ENCODE measurements at places on chromosomes 12 and 14.

DNA sequence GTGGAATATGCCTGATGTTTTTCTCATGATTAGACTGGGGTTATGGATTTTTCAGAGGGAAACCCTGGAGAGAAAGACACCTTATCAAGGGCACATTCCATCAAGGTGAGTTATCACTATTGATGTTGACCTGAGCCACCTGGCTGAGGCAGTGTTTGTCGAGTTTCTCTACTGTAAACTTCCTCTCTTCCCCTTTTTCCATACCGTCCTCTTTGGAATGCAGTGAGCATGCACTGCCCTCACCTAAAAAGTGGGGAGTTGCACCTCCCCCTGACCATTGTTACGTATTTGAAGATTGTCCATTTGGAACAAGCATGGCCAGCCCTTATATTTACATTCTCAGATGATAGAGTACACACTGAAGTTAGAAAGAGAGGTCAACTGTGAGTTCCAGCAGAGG is 53.9 kb upstream of the PWP1 start:
- no peak for DNase-seq

- DNase-seq = no peak
Observed at GRCh38 chr14:23469906-23470403, 452 bp downstream of the NGDN start.

DNA sequence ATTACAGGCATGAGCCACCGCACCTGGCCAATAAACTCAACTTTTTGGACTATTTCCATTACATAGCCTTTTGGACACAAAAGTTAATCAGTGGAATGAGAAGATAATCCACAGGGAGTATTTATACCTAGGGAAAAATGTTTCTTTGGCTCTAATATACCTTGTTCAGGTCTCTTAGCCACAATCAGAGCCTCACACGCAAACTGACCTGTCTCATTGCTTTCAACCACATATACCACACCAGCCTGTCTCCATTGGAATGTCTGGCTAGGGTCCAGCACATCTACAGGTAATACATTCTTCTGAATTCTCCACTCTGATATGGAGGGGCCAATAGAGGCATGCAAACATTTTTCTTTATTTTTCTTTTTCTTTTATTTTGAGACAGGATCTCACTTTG is 3.8 kb upstream of the RBMS2 start:
- DNase-seq = no peak

DNA sequence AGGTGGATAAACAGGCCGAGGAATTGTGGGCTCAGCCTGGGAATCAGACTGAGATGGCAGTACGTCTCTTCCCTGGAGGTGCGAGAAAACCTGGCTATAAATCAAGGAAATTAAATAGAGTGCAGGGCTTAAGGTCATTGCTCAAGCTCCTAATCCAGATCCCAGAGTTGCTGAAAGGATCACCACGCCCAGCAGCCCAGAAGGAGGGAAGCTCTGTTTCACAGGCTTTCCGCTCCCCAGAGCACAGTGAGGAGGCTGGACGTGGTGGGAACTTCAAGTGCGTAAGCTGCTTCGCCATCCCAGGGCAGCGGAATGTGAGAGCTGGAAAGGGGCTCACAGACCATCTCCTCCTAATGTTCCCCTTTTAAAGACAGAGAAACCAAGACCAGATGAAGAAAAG is 651.6 kb upstream of the TBX3 start:
- no peak for DNase-seq

- DNase-seq = no peak
Observed at GRCh38 chr12:27861428-27862167, 81.6 kb upstream of the MANSC4 start.

DNA sequence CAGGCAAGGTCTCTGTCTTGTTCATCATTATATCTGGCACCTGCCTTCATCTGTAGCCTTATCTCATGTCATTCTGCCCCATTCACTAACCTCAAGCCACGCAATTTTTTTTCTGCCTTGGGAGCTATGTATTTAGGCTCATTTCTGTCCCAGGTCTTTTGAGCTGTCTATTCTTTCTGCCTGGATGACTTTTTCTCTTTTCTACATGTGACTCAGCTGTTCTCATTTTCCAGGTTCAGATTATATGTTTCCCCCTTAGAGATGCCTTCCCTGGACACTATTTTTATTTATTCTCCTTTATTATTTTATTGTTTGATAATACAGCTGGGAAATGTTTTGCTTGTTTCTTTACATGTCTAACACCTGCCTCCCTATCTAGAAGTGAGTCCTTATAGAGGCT is 737.4 kb upstream of the TBX3 start:
- DNase-seq = no peak

DNA sequence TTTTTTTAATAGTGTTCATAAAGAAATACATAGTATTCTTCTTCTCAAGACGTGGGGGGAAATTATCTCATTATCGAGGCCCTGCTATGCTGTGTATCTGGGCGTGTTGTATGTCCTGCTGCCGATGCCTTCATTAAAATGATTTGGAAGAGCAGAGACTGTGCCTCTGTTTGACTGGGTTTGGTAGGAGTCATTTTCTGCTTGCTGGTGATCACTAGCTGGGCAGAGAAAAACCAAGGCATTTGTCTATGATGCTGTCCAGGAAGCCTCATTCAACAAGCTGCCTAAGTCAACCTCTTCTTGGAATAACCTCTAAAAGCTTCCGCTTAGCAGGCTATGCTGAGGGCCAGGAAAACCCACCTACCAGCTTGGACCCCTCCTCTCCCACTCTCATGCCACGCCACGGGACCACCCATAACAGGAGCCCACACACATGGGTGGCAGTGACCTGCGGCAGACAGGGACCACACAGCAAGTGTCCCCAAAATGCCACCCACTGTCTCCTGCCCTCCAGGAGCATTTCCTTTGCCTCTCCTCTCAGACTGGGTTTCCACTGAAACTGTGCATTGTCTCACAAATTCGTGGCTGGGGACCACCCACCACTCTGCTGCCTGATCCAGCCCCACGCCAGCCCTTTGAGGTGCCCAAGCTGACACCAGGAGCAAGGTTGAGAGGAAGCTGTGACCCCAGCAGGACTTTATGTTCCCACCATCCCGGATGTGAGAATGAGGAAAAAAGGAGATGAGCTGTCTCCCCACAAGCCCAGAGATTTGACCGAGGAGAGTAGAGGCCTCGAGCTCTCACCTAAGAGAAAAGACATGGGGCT is 36.8 kb downstream of the DAD1 start:
- no peak for DNase-seq

DNA sequence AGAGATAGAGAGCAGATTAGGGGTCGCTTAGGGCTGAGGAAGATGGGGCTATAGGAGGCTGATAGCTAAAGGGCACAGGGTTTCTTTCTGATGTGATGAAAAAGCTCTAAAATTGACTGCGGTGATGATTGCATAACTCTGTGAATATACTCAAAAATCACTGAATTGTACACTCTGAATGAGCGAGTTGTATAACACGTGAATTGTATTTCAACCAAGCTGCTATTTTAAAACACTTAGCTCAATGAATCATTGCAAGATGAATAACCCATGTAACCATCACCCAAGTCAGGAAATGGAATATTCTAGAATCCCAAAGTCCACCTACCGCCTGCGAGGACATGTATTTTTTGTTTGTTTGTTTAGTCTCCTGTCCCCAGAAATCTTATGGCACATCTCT is 60.1 kb upstream of the CCND2 start:
- no peak for DNase-seq

DNA sequence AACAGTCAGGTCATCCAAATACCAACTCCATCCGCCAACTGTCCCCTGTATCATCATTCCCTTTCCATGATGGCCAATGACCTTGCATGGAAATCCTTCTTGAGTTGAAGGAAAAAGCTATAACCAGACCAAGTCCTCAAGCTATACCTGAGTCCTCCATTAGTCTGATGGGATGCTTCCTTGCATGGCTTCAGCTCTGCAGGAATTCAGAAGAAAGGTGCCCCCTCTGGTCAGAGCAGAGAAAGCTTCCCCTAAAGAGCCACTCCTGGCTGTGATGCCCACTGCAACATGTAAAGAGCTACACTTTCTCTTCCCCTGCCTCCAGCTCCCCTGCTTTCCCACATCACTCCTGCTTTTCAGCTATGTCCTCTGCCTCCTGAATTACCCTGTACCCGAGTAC is 43.1 kb upstream of the FKBP4 start:
- DNase-seq = no peak

- no peak for DNase-seq
Observed at GRCh38 chr12:95380997-95381786, 92.8 kb upstream of the METAP2 start.

- no peak for DNase-seq
Observed at GRCh38 chr12:103546959-103547358, 40.1 kb upstream of the STAB2 start.

GRCh38 chr12:20125276-20125798 is 243.0 kb upstream of the PDE3A start:
- DNase-seq = no peak

DNA sequence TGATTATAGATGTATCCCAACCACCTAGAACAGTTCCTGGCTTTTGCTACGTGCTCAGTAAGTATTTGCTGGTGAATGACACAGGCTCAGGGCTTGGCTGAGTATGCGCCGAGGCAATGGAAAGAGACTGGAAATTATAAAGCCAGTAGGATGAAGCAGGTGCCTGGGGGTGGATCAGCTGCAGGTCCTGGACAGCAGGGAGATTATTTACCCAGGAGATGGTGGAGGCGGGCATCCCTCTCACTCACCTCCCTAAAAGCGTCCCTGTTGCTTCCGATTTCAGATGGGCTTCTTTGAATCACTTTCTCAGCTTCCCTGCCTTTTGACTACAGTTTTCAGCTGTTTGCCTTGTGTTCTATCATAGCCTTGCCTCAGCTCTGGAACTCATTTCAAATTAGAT is 6.4 kb downstream of the SLC6A13 start:
- DNase-seq = no peak

- no peak for DNase-seq
Observed at GRCh38 chr12:32240162-32240561, 133.5 kb downstream of the BICD1 start.

DNA sequence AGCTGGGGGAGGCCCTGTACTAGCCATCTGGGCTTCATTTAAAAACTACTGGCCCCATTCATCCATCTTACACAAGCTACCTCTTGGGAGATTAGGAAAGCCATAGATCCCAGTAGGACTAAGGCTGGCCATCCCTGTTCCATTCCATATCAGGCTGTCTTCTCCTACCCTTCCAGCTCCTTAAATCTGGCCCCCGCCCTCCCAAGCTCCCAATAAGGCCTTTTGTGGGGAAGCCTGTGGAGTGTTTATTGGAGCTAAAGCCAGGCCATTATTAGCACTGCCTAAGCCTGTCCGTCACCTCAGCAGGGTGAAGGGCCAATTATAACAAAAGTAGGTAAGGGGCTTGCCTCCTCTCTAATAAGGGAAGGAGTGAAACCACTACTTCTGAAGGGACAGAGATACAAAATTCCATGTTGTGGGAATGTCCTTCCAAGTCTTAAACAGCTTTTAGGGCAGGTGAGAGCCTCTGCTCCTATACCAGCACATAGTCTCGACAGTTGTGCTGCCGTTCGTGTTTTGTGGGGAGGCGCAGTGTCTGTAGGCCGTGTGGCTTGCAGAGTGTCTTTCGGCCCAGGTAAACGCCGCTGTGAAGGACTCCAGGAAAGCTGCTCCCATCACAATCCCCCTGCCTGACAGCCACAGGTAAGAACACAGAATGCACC is 3.7 kb downstream of the MYL6 start:
- no peak for DNase-seq

GRCh38 chr14:67571991-67572323 is 28.1 kb downstream of the PIGH start:
- no peak for DNase-seq
